ENCODE measurements at places on chromosomes 11 and 22.

- DNase-seq = peak; percentile 38
Measured at GRCh38 chr22:49825944-49826602, 1.6 kb downstream of the BRD1 start.

DNA sequence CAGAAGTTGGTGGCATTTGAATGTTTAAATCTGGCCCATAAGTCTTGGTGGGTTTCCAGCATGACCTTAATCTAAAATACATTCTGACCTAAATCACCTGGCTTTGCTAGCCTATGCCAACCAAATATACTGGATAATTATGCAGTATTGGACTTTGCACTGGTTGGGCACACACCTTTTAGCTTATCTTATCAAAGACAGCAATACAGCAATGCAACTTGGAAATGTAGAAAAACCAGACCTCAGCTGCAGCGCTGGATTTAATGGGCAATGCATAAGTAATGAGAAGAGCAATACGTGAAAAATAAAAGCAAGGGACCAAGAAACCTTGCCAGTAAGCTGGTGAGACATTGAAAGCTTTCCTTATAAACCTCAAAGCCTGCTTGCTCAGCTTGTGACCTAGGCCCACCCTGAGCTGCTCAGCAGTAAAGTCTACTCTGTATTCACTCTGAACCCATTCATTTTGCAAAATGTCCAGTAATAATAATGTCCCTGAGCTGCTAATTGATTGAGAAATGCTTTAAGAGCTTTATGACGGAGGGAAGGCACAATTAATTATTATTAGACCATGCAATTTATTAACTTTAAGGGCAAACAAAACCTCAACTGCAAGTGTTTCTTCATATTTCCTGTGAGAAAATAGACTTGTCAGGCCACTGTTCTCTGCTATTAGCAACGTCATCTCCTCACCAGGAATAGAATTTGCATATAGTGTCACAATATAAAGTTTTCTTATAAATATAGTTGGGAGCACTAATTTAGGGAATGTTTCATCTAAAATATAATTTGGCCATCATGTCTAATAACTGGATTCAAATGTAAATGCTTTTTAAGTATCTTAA lies 49.4 kb upstream of the CEP295 start:
- DNase-seq = no peak

DNA sequence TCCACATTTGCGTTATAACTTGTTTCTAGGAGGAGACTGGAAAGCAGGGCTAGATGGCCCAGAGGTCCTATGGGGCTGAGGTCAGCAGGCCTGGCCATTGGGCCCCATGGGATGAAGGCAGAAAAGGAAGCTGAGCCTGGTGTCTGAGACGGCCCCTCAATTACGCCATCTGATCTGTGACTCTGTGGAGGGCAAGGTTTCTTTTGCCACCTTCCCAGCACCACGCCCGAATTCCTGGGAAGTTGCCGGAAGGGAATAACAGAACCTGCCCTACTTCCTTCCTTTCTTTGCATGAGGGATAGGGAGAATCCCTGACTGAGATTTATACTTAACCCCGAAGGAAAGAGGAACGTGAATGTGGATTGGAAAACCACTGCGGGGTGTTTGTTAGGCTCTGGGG lies 118.1 kb downstream of the MPPED1 start:
- DNase-seq = no peak

DNA sequence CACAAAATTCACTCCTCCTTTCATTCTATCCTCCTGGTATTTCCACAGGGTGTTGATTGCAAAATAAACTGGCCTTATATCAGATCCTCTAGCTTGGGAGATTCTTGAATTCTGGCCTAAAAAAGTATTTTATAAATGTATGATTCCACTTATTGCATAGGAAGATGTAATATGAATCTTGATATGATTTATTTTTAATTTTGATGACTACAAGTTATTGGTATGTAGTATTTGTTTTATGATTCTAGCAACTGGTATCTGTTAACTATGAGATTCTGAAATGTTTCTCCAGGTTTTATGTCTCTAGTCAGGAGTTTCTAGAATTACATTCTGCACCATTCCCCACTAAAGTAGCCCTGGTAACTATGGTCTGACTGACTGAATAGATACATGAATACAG lies 373.9 kb upstream of the C11orf87 start:
- no peak for DNase-seq

- DNase-seq = peak; percentile 65
Measured at GRCh38 chr11:44568658-44569473, 3.4 kb downstream of the CD82 start.

GRCh38 chr11:134792044-134792443 lies 380.0 kb upstream of the B3GAT1 start:
- no peak for DNase-seq

DNA sequence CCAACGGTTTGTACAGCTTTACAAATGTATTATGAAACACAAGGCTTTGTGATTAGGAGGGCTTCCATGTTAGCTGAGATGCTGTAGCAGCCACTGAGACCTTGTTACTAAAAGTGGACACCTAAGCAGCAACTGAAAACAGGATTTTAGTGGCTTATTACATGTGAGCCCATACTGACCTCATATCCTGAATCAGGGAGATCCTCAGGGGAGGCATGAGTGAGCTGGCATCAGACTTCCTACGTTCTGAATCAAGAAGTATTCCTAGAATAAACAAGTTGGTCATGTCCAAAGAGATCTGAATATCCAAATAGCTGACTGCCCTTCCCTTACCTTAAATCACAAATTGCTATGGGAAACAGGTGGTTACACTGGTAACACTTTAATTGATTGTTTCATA lies 59.1 kb upstream of the SCUBE2 start:
- DNase-seq = no peak

DNA sequence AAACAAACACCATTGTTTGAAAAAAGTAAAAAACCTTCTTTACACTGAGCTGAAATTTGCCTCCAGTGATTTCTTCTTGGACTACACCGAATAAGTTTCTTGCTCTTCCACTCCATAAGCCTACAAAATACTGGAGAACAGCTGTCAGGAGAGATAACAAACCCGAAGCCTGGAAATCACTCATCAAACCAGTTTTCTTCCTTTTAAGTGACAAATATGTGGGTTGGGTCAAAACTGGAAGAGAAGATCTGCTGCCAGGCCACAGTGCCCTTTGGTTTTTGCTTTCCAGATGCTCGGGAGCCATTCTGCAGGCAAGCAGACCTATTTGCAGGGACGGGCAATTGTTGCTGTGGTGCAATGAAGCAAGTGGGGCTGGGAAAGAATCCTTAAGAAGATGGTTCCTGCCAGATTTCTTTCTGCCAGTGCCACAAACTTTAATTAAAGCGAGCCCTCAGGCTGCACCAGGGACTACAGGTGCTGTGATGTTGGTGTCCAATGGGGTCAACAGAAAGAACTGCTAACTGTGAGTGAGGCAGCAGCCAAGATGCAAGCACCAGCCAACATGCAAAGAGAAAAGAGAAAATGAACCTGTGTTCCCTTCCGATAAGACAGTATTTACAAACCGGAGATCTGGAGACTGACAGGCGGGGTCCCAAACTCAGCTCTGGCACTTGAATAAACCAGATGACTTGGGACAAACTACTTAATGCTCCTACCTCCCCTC lies 44.8 kb upstream of the SMCO4 start:
- no peak for DNase-seq

DNA sequence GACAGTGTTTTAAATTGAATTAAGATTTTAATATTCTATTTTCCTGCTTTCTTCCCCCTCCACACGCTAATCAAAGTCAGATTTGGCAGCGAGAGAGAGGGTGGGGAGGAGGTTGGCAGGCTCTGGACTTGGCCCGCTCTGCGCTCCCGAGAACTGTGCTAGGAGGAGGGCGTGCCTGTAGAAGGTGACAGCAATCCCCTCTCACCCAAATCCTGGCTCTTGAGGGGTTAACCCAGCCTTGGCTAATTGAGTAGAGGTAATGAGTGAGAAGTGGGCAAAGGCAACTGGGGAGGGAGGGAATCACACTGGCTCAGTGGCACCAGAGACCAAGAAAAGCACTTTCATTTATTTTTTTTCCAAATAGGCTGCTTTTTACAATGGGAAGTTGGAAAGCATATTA lies 42.2 kb downstream of the BUD13 start:
- DNase-seq = no peak

- no peak for DNase-seq
Measured at GRCh38 chr22:46393873-46394272, 58.4 kb downstream of the TRMU start.

DNA sequence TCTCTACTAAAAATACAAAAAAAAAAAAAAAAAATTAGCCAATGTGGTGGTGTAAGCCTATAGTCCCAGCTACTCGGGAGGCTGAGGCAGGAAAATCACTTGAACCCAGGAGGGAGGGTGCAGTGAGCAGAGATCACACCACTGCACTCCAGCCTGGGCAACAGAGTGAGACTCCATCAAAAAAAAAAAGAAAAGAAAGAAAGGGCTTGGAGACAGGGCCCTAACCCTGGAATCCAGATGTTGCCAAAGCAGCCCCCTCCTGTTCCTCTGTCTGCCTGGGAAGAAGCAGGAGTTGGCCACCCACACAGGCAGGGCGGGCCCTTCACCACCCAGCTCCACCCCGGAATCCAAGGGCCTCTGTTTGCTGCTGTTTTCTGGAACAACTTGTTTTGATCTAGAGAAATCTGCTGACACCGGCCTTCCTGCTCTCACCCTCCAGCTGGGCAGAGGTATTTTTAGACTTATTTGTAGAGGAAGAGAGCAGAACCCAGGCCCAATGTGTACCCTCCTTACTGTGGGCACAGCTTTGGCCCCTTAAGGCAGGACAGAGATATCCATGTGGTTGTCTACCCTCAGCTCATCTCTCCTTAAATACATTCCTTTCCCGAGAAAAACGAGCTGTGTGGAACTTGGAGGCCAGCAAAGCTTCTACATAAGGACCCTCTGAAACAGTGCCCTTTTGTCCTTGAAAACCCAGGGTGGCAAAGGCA lies 2.7 kb upstream of the NEAT1 start:
- DNase-seq = no peak

GRCh38 chr11:66595245-66595904 lies 2.4 kb downstream of the CCS start:
- DNase-seq = no peak

DNA sequence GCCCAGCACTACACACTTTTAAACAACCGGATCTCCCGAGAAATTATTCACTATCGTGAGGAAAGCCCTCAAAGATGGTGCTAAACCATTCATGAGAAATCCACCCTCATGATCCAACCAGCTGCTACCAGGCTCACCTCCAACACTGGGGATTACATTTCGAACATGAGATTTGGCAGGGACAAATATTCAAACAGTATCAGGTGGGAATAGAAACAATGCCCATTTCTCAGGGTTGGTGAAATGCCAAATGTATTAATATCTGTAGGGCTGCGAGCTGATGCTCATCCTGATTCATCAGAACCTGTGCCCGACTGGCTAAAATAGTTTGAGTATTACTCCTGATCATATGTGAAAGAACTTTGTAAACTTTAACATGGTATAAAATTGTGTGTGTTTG lies 15.8 kb upstream of the PTPRJ start:
- no peak for DNase-seq

GRCh38 chr11:33399421-33399820 lies 142.2 kb downstream of the HIPK3 start:
- no peak for DNase-seq

DNA sequence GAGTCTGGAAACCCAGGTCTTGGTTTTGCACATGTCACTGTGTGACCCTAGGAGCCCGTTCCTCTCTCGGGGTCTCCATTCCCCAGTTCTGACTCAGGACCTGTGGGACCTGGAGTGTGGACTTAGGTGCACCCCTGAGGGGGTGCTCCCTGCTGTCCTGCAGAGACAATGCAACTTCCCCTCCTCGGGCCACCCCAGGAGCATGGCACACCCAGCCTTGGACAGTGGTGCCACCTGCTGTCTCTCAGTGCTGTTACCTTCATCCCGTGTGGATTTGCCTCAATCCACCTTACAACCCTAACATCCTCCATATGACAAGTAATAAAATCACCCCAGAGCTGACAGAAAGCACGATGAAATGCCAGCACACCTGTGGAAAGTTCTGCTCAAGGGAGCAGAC lies 27.5 kb upstream of the CRYBB3 start:
- DNase-seq = no peak

DNA sequence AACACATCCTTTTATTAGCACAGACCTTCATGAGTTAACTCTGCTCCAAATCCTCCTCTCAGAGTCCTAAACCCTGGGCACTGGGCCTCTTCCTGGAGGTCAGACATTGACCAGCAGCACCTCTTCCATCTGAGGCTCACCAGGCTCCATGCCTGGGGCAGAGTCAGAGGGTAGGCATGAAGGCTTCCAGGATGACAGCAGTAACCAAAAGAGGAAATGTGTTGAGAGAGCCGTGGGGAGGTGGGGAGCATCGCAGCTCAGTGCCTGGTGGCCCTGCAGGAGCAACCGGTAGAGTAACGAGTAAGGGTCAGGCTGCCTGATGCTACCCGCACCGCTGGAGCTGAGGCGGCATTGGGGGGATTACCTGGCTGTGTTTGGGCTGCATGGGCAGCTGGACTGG lies 9.4 kb upstream of the NAV2 start:
- DNase-seq = no peak

GRCh38 chr22:50723991-50724390 lies 14.0 kb upstream of the ACR start:
- DNase-seq = no peak

GRCh38 chr11:93490996-93491618 lies 52.1 kb downstream of the SMCO4 start:
- no peak for DNase-seq

- DNase-seq = no peak
Measured at GRCh38 chr22:31230155-31230870, 18.2 kb downstream of the LIMK2 start.

GRCh38 chr22:26986884-26987283 lies 329.5 kb downstream of the MIAT start:
- no peak for DNase-seq

- DNase-seq = no peak
Measured at GRCh38 chr11:75715688-75716087, 1.9 kb upstream of the MOGAT2 start.

GRCh38 chr22:33925194-33925593 lies 4.9 kb upstream of the LARGE1 start:
- no peak for DNase-seq

GRCh38 chr22:22871536-22872278 lies 15.9 kb upstream of the IGLL5 start:
- no peak for DNase-seq

DNA sequence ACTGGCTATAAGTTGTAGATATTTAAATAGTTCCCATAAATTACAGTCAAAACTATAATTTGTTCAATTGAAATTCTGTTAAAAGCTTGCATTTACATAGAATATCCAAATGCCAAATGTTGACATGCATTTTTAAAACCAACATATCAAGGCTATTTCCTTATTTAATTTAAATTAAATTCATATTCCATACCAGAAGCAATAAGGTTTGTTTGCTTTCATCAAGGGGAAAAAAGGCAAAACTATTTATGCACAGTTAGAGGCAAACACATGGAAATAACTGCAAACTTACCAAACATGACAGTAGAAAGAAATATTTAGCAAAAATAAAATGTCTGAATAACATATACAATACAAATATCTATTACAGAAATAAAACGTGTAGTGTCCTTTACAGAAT lies 1581.2 kb upstream of the TENM4 start:
- no peak for DNase-seq

DNA sequence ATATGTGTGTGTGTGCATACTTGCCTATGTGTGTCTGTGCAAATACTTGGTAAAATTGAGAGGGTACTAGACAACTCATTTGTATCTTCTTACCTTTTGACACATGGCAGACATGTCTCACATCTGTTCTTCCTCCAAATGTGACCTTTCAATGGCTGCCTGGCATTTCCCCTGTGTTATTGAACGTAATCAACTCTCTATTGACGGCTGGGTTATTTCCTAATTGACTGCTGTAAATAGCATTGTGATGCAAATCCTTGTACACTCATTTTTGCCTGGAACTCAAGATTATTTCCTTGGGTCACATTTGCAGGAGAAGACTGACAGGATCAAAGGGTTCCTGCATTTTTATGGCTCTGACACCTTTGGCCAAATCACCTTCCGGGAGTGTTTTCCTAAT lies 37.4 kb downstream of the KCNQ1 start:
- no peak for DNase-seq
